Body of pancreas (tissue), 4 donors: ENCODE measurements at places on chromosomes 2 and 18.

GRCh38 chr18:35522130-35522959 is 24.6 kb upstream of the INO80C start:
- DNase-seq, result no peak

DNA sequence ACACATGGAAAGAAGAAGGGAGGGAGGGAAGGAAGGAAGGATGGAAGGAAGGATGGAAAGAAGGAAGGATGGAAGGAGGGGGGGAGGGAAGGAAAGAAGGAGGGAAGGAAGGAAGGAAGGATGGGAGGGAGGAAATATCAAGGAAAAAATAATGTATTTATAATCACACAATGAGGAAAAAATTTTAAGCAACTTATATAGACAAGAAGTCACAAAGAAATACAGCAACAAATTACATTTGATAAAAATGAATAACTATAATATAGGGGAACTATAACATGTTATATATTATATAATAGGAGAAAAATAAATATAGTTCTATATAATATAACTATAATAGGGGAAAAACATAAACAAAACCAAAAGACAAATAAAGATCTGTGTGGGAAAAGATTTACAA is 441.8 kb downstream of the LRATD1 start:
- DNase-seq, result no peak

- DNase-seq, result no peak
Measured at GRCh38 chr2:109129921-109130722, 1.1 kb downstream of the SH3RF3 start.

GRCh38 chr2:140624200-140624599 is 1506.6 kb downstream of the LRP1B start:
- DNase-seq, result no peak

GRCh38 chr18:48834413-48835031 is 116.2 kb downstream of the SMAD7 start:
- DNase-seq, result peak; percentile 28
